NCI-H2081 treated with DMSO at 0.1 percent for 48 hours (cell line): ENCODE measurements at places on chromosomes 1 and 21.
A peak's percentile ranks its signal among the peaks of the same experiment; 100 is the strongest.

DNA sequence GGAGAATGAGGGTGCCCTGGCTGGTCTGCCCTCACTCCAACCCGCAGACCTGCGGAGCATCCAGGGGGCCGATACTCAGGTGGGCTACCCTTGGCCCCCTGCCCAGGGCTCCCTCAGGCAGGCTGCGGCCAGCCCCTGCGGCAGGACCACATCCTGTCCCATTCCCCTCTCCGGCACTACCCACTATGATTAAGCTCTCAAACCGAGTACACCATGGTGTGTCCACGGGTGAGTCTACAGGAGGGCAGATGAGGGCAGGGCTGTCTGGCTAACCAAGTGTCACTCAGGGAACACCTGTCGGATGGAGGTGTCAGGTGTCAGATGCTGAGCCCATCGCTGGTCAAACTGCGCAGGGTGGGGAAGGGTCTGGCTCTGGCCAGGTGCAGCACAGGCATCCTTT, 47.2 kb downstream of the SLC66A1 start:
- DNase-seq: no peak

DNA sequence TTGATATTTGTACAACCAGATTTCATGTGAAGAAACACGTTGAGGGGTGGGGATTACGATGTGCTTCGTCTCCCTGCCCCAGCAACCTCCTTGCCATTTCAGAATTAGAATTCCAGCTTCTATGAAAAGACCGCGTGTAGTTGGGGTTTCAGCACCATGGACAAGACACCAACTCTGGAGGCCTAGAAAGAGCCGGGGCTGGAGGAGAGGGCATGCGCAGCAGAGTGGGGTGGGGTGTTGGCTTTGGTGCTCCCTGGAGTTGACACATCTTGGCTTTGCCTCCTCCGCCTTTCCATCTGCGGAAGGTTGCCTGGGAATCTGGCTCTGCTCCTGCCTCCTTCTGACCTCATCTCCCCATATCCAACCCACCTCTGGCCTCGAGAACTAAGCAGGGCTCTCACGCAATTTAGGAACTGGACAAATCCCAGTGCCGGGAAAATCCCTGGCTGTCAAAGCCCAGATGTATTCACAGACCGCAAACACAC, 11.8 kb downstream of the HTR6 start:
- DNase-seq: no peak

GRCh38 chr1:32900956-32901822, at the start of gene TMEM54:
Gene TMEM54 (minus strand): TSS chr1:32901389. CDS start chr1:32901238, 151 bp downstream.
- no peak for DNase-seq

- no peak for DNase-seq
Measured at GRCh38 chr1:15329104-15329820, 80.4 kb upstream of the EFHD2 start.

- DNase-seq: no peak
Measured at GRCh38 chr1:87224201-87224600, 104.5 kb upstream of the LMO4 start.

- DNase-seq: no peak
Measured at GRCh38 chr21:44887126-44887806, 13.8 kb upstream of the PTTG1IP start.

GRCh38 chr1:207919523-207920170, 8.7 kb upstream of the CD34 start:
- DNase-seq: no peak

GRCh38 chr1:56062625-56063024, 516.7 kb downstream of the PLPP3 start:
- no peak for DNase-seq

GRCh38 chr1:8591569-8591968, 225.9 kb downstream of the RERE start:
- no peak for DNase-seq

GRCh38 chr1:114093624-114094362, 59.9 kb downstream of the SYT6 start:
- DNase-seq: no peak

- no peak for DNase-seq
Measured at GRCh38 chr21:27827972-27828371, 861.1 kb upstream of the ADAMTS5 start.

DNA sequence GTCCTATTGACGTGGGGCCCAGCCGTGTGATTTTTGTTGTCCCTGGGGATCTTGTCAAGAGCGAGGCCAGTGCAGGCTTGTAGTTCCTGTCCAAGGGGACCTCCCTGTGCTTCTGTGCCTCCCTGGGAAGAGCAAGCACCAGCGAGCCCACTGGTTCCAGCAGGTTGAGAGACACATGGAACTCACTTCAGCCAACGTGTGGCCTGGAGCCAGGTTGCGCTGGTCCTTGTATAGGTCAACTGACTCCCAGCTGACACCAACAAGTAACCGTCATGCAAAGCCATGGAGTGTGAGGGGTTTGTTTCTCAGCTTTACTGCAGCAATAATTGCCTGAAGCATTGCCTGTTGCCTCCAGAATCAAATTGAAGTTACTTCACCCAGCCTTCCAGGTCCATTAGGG, 63.0 kb downstream of the DISP3 start:
- no peak for DNase-seq

GRCh38 chr1:183164340-183164739, 21.7 kb upstream of the LAMC2 start:
- DNase-seq: no peak

- no peak for DNase-seq
Measured at GRCh38 chr1:14583788-14584187, 14.7 kb upstream of the KAZN start.

- no peak for DNase-seq
Measured at GRCh38 chr1:85576642-85577418, 3.7 kb upstream of the CCN1 start.

- DNase-seq: no peak
Measured at GRCh38 chr1:208230668-208231529, 13.3 kb downstream of the PLXNA2 start.

- DNase-seq: no peak
Measured at GRCh38 chr21:46411236-46411635, 47.5 kb upstream of the DIP2A start.

- no peak for DNase-seq
Measured at GRCh38 chr1:76508871-76509270, 358.4 kb upstream of the ST6GALNAC5 start.

DNA sequence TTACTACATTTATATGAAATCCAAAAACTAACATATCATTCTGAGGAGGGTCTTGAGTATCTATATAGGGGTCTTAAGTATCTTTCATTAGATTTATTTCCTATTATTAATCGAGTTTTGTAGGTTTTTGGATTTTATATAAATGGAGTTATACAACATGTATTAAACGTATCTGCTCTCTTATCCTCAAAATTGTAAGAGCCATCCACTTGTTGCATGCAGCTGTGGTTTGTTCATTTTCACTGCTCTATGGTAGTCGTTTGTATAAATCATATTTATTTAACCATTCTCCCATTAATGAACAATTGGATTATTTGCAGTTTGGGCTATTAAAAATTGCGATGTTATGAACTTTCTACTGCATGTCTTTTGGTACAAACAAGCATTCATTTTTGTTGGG, 97.1 kb downstream of the ENAH start:
- no peak for DNase-seq

DNA sequence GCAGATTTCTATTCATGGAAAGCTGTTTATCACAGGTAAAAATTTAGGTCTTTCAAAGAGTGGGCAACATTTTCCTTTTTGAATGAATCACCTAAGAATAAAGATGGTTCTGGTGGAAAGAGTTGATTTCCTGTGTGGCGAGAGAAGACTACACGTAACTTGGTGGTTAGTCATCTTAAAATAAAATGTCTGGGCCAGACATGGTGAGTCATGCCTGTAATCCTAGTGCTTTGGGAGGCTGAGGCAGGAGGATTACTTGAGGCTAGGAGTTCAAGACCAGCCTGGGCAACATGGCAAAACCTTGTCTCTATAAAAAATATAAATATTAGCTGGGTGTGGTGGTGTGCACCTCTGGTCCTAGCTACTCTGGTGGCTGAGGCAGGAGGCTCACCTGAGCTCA, 65.7 kb downstream of the DISP1 start:
- no peak for DNase-seq

- DNase-seq: no peak
Measured at GRCh38 chr1:2199042-2199810, 4.7 kb upstream of the FAAP20 start.

GRCh38 chr1:164480285-164480907, 78.6 kb upstream of the PBX1 start:
- no peak for DNase-seq

DNA sequence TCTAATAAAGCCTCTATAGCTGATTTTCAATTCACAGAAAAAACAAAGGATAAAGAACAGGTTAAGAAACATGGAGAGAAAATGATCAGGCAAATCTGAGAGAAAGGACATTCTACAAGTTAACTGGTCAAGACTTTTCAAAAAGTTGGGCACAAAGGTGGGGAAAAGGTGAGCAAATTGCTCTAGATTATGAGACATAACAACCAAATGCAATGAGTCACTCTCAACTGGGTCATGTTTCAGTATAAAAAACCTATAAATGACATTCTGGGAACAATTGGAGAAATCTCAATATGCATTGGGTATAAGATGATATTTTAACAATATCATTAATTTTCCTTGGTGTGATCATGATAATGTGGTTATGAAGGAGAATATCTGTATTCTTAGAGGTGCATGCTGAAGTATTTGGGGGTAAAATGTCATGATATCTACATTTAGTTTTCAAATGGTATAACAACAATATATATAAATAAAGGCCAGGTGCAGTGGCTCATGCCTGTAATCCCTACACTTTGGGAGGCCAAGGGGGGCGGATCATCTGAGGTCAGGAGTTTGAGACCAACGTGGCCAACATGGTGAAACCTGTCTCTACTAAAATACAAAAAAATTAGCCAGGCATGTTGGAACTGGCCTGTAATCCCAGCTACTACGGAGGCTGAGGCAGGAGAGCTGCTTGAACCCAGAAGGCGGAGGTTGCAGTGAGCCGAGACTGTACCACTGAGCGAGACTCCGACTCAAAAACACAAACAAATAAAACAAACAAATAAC, 27.0 kb downstream of the ANKRD13C start:
- no peak for DNase-seq

DNA sequence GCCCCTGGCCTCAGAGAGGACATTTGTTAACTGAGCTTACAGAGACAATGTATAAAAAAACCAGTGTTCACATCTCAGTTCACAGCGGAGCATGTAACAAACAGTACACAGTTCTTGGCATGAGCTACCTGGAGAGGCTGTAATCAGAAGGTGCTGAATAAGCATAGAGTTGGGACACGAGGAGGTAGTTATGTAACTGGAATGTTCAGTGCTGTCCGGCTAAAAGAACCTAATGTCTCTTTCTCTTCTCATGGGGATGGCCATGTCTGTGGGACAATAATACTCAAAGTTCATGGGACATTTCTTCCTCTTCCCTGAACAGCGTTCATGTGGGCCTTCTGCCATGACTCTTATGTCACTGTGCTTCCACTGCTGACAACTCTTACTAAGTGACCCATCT, 17.2 kb upstream of the STX12 start:
- DNase-seq: no peak

- DNase-seq: peak; percentile 87
Measured at GRCh38 chr1:155499953-155500639, 62.5 kb downstream of the ASH1L start.

DNA sequence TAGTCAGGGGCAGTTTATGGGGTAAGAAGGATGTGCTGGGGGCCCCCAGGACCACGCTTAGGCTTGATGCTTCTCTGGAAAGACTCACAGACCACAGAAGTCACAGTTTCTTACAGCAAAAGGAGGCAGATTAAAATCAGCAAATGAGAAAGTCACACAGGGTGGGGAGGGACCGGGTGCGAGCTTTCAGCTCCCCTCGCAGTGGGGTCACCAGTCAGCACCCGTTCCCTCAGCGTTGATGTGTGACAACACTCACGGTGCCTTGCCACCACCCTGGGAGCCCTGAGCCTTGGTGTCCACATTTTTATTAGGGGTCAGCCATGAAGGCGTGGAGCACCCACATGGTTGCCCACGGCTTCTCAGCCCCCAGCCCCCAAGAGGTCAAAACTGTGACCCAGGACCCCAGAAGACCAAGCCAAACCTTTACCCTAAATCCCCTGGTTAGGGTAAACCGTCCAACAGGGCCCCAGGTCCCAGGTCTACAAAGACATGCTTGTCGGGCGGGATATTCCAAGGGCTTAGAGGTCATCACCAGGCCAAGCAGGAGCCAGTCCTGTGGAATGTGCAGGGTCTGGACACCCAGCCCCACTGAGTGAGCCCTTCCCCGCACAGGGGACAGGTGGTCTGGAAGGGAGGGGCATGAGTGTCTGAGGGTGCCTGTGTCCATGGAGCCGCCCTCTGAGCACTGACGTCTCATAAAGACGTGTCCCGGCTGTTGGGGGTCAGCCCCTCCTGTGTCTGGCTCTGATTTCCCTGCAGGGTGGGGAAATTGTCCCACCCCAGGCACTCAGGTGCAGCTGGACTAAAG, 64.5 kb upstream of the ABCG1 start:
- no peak for DNase-seq

GRCh38 chr1:166974647-166975345, 544 bp downstream of the ILDR2 start:
- no peak for DNase-seq

DNA sequence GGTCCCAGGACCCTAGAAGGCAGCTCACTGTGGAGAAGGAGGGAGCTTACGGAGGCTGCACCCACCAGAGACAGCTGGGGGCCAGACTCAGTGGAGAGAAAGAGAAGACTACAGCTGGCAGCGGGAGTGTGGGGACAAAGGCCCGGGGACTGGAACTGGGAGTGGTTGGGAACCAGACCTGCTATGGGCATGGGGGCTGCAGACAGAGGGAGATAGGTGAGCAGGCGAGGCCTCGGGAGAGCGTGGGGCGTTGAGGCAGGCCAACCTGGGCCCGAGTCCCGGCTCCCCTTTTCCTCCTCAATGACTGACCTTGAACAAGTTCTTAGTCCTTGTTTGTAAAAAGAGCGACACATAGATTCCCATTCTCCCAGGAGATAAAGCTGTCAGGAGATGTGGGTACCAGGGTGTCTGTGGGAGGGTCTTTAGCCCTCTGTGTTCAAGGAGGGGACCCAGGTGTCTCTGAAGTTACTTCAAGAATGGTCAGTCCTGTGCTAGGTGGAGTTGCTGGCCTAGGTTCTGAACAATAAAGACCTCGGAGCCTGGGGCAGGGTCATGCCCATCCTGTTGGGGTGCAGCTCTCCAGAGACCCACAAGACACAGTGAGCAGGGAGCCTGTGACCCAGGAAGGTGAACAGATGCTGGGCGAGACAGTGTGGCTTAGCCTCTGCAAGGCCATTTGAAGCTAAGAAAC, 87.9 kb downstream of the ITPKB start:
- no peak for DNase-seq

- no peak for DNase-seq
Measured at GRCh38 chr1:229024528-229025130, 246.3 kb upstream of the RAB4A start.

GRCh38 chr1:77542813-77543420, 139.5 kb downstream of the ZZZ3 start:
- DNase-seq: no peak

- DNase-seq: no peak
Measured at GRCh38 chr1:172793823-172794222, 134.9 kb downstream of the FASLG start.

DNA sequence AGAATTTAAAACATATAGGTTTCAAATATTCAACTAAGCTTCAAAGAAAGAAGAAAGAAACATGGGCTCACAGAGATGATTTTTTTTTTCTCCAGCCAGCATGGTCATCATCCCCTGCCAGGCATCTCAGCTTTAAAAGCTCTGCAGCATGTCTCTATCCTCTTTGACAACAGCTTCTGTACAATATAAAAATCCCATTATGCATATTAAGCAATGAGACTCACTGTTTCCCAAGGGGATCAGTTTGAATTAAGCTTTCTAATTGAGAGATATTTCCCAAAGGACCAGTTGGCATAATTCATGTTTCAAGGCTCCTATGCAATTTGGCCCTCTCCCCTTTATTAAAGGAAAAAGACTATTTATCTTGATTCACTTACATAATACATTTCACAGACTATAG, 220.3 kb downstream of the GRIK1 start:
- DNase-seq: no peak

- DNase-seq: no peak
Measured at GRCh38 chr1:44500181-44501046, 95.4 kb downstream of the RNF220 start.
